Stimulated activated CD4-positive, alpha-beta T cell treated with anti-CD3 and anti-CD28 coated beads, Interleukin-2, amount 100 ng/mL, for 24 hours (primary cell): ENCODE measurements at places on chromosomes 2 and 18.
A peak's percentile ranks its signal among the peaks of the same experiment; 100 is the strongest.

- DNase-seq, result no peak
Measured at GRCh38 chr2:152453129-152453911, 118.3 kb downstream of the FMNL2 start.

GRCh38 chr2:231512222-231512621 lies 18.0 kb downstream of the NMUR1 start:
- no peak for DNase-seq

GRCh38 chr2:112646102-112646719 lies 472 bp downstream of the SLC20A1 start:
- DNase-seq, result peak; percentile 56

DNA sequence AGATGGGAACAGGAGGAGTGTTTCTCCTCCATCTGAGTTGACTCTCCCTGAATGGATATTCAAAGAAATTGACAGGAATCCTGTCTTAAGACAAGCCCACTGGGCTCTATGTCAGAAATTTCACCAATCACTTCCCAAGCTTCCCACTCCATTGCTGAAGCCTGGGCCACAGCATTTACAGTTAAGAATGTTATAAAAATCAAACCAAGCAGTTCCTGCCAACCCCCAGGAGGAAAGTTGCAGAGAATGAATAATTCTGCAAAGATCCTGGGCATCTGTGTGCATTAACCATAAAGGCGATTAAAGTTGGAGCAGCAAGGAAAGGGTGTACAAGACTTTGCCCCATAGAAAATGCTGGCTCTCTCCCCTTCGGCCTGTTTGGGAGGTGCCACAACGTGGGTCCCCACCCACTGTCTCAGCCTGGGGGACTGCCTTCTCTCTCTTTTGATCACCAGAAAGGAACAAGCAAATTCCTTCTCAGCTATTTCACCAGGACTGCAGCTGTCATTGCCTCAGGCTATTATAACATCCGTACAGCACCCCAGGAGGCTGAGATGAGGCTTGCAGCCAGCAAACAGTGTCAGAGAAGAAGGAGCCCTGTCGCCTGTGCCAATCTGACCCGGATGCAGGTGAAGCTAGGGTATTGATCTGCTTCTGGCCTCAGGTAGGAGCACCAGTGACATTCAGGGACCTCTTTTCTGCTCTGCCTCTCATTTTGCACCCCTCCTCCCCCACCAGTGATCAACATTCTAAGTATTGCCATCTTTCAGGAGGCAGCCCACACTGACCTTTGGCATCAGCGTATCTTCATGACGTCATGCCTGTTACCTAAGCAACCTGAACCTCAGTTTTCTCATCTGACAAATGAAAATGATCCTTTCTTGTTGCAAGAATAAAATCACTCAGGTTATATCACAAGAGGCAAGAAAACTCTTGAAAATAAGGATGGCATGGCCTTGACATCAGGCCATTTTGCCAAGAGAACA lies 219.0 kb downstream of the SH3BP4 start:
- no peak for DNase-seq

DNA sequence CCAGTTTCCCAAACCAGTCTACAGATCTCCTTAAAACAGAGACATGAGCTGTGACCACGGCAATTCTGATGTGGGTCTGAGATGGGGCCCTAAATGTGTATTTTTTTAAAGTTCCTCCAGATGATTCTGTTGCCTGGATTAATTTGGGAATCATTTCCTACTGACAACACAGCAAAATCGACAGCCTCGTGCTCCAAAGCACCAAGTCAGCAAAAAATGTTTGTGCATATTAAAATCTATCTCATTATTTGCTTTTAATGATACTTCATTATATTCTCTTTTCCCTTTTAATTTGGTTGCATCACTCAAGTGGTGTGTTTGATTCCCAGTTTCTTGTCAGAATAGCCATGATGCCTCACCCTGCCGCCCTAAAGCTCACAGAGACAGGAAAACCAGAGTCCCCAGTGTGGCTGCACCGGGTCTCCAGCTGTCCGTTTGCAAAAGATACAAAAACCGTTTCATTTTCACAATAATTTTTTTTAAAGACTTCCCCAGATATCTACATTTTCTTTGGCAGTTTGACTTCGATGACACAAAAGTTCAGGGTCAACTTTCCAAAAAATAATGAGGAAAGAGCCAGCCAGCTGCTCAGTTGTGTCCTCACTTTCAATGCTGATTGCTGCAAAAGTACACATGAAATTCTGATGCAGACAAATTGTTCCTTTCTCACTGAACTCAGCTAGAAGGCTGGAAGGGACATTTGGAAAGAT lies 443.2 kb upstream of the ID2 start:
- no peak for DNase-seq

DNA sequence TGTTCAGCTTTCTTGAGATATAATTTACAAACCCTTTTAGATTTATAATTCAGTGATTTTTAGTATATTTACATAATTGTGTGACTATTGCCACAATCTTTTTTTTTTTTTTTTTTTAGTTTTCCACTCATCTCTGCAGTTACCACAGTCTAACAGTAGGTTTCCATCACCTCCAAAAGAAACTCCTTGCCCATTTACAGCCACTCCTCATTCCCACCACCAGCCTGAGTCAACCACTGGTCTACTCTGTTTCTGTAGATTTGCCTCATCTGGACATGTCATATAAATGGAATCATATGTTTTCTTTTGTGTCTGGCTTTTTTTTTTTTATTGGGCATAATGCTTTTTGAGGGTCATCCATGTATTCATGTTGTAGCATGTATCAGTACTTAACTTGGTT lies 16.1 kb downstream of the MTX2 start:
- no peak for DNase-seq

- no peak for DNase-seq
Measured at GRCh38 chr18:54423831-54424230, 66.1 kb downstream of the C18orf54 start.

- DNase-seq, result no peak
Measured at GRCh38 chr2:213455316-213456008, 171.2 kb downstream of the SPAG16 start.

- no peak for DNase-seq
Measured at GRCh38 chr18:79497638-79498081, 101.9 kb downstream of the NFATC1 start.

DNA sequence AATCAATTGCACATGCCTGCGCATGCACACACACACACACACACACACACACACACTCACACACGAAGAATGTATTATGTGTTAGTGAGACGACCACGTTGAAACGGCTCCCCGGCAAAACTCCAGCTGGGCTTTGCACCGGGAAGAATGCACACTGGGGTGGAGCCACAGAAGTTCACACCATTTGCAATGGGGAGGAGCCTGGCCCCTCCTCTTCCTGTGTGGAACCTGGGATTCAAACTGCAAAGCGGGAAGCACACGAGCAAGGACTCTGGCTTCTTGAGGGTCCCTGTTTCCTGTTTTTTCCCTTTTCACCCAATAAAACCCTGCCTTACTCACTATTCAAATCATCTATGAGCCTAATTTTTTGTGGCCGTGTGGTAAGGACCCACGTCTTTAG lies 304.0 kb upstream of the TMEFF2 start:
- no peak for DNase-seq
